ENCODE measurements at places on chromosomes 2 and 18.

DNA sequence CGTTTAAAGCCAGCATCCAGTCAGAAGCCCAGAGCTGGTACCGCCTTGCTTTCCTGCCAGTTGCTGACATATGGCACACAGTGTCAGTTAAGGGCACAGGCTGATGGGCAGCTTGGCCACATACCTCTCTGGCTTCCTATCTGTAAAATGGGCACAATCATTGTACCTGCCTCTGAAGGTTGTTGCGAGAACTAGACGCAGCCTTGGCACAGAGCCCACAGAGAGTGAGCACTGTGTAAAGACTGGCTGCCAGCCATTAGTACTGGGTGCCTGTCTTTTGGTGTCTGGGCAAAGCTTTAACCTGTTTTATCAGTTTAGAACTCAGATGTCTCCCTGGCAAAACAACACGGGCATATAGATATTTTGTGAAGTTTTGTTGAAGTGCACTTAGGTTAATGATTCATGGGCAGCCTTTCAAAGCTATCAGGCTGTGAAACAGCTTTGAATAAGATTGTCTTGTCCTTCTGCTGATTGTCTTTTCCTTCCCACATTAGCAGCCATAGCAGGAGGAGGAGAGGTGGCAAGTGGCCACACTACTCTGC is 269.5 kb downstream of the NEDD4L start:
- no peak for DNase-seq

DNA sequence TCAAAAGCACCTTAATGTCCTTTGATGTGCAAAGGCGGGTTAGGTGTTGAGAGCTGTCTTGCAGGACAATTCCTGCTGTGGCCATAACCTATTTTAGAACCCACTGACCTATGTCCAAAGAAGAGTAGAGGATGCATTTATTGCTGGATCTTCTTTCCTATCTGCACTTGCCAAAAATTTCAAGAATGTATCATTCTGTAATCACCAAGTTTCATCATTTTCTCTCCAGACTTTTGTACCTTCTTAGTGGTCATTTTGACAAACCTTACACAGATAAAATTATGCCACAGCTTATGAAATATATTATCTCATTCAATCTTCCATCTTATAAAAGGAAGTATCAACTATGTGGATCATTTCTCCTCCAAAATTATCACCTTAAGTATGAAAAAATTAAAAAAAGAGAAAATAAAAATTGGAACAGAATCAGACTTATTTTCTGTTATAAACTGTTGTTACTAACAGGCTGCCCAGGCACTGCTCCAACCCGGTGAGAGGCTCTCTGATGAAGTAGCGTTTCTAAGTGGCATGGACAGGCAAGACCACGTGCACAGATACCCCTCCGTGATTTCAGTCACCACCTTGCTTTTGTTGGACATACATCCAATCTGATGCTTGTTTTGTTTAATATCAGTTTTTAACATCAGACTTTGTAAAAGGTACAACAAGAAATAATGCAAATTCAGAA is 559.9 kb upstream of the ID2 start:
- no peak for DNase-seq

DNA sequence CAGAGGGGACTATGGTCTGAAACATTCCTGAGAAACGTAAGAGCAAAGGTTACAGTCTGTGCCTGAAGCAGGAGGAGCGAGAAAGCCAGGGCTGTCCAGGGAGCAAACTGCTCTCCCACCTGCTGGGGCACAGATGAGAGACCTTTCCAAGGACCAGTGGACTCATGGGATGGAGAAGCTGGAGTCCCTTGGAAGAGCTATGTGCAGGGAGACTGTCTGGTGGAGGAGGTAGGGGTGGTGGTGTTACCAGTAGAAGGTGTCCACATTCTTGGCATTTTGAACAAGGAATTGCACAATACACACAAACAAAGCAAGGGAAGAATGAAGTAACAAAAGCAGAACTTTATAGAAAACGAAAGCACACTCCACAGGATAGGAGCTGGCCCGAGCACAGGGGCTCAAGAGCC is 97.9 kb upstream of the CYRIA start:
- DNase-seq = no peak

GRCh38 chr2:185828326-185828725 is 89.7 kb downstream of the FSIP2 start:
- DNase-seq = no peak

- DNase-seq = peak; percentile 46
Observed at GRCh38 chr2:144515696-144516410, 4.1 kb downstream of the ZEB2 start.

DNA sequence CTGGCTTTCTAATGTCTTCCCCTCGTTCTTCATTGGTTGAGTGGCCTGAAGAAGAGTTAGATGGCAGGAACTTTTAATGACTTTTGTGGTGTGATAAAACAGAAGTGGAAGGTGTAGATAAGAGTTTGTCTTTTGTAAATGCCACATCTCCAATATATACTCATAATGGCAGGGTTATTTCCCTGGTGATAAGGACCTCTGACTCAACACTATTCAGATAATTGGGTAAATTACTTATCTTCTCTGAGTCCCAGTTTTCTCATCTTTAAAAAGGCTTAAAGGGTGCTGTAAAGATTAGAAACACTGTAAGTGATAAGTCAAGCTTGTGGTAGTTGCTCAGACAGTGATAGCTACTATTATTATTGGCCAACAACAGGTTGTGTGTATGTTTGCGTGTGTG is 9.5 kb downstream of the KLHL14 start:
- DNase-seq = no peak

DNA sequence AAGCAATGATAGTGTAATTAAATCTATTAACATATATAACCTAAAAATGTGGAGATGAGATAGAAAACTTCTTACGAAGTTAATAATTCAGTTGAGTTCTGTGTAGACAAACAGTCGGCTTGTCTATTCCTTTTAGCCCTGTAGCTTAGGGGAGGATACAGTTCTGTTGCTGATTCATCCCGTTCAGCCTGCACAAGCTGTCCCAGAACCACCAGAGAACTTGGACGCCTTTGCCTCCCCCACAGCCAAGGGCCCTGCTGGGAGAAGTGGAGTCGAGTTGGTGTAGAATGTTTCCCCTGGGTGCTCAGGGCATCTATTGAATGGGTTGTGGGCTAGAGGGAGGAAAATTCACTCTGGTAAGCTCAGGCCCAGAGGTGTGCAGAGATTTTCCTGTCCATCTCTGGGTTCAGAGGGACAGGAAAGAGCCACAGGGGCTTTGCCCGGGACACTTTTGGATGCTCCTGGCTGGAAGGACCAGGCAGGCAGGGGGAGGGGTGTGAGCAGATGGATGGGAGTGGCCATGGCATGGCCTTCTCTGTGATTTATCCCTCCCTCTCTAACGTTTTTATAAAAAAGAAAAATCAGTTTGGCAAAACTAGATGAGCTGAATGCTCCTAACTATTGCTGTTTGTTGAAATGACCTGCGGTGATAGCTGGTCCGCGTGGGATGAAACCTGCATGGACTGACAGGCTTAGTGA is 42.8 kb upstream of the GALR1 start:
- DNase-seq = no peak

DNA sequence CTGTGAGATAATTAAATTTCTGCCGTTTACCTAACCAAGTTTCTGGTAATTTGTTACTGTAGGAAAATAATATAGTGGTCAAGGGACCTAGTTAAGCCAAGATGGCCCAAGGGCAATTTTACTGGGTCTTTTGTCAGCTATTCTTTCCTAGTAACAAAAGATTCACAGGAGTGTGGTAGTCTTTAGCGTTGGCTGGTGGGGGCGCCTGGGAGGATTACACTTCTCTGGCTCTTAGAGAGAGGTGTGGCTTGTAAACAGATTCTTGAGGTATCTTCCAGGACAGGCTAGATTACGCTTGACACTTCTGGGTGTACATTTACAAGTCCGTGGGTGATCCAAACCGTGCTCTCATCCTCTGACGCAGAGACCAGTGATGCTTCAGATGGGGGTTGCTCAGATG is 3.3 kb upstream of the ACOXL start:
- no peak for DNase-seq

GRCh38 chr2:105344704-105345345 is 7.5 kb downstream of the C2orf49 start:
- no peak for DNase-seq

GRCh38 chr18:23260926-23261590 is 125.8 kb downstream of the CABLES1 start:
- DNase-seq = no peak

- no peak for DNase-seq
Observed at GRCh38 chr2:47946593-47946992, 40.3 kb upstream of the FBXO11 start.

DNA sequence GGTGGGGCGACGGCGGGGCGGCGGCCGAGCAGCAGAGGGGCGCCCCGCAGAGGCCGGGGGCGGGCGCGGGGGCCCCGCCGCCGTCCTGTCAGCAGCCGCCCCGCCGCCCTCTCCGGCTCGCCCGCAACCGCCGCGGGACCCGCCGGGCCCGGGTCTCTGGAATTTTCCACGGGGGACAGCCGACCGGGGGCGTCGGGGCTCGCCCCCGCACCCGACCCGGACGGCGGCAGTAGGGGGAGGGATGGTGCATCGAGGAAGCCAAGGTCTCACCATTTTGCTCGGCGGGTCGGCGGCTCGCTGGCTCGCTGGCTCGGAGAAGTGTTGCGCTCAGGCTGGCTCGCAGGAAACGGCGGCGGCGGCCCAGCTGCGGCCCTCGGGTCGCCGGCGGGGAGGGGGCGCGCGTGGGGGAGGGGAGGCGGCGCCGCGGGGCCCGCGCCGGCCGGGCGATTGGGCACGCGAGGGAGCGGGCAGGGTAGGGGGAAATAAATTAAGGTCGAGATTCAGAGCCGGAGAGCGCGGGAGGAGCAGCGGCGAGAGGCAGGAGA is 405 bp downstream of the PPP3R1 start:
- peak; percentile 54 for DNase-seq
